ENCODE measurements at places on chromosomes 1 and 21.

- DNase-seq = no peak
Observed at GRCh38 chr1:51535006-51535592, 16.0 kb upstream of the EPS15 start.

DNA sequence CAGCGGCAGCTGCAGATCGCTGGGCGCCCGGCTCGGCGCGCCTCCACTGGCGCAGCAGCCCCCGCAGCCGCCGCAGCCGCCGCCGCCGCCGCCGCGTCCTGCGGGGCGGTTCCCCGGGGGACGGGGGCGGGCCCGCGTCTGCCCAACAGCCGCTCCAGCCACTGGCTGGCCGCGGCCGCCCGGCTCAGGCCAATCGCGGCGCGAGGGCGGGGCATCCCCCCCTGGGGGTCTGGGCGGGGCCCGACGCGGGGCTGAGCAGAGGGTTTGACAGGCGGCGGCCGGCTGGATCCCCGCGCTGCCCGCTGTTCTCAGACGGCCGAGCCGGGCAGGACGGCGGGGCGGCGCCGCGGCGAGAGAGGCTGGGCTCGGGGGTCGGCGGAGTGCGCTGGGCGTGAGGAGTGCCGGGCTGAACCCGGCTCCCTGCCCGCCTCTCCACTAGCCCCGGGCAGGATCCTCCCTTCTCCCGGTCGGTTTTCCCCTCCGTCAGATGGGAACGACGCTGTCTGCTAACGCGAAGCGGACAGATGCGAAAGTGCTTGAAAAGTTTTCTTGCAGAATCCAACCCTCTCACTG lies at the start of gene GLIS1:
Gene GLIS1, minus strand, starts transcription at position 56 of the 573 bp plus-strand sequence. CDS start 1,100 bp downstream, outside the sequence.
- DNase-seq = peak; percentile 88

DNA sequence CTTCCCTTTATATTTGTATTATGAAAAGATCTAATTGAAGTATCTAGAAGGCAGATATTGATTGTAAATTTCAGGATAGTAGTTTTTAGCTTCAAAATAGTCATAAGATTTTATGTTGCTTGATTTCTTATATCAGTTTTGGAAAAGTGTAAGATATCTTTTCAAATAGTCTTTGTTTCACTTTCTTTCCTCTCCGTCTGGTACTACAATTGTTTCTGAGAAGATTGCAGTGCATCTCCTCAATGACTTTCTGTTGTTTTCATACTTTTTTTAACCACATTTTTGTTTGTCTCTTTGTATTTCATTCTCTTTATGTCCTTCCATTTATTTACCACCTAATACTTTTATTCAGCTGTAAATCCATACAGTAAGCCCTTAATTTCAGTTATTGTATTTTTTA lies 964.6 kb upstream of the B3GALT2 start:
- no peak for DNase-seq

DNA sequence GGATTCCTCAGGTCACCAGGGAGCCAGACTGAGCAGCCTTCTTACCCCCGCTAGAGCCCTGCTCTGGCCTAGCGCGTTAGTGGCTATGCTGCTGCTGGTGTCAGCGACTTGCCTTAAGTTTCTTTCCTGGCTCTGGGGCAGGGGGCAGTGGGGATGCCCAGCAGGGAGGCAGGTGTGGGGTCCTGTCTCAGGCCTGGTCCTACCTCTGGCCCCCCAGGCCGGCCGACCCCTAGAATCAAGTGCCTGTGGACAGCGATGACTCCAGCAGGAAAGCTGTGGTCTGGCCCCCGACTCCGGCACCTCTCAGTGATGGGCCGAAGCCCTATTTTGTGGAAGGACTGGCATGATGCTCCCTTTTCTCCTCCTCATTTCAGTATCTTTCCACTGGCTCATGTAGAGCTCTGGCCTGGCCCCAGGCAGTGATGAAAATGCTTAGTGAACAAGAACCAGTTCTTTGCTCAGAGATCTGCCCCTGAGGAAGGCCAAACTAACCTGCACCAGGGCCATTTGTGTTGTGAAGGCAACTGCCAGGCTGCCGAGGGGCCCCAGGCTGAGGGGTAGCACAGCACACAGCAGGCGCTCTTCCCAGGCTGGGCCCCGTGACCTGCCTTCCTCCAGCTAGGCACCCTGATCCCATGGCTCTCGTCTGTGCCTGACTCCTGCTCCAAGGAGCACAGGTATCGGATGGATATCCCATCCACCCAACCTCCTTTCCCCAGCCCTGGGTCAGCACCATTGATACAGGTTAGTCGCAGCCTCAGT lies 23.7 kb downstream of the MRPL37 start:
- no peak for DNase-seq

DNA sequence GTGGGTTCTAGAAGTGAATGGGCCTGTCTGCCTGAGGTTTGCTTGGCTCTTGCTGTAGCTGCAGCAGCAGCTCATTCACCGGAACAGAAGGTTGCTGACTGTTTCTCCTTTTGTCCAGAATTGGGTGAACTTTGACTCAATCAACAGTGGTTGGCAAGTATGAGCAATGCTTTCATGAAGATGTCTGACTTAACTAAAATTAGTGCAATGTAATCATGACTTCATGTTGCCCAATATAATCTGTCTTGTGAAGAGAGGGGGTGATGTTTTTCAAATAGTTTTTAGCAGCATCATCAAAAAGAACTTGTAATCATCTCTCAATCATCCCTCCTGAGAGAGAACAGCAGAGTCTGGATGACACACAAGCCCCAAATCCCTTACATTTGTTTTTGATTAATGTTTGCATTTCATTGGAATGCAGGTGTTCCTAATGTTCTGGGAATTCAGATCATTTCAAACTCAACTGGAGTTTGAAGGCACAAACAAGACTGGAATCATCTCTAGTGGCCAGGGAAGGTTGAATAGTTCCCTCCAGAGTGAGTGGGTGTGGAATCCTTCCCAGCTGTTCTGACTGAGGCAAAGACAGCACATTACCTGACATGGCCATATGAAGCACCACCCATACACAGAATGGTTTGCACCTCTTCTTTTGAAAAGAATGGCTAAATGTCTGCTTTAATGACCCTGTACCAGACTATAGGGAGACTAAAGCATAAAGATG lies 82.9 kb downstream of the HLX start:
- DNase-seq = no peak

DNA sequence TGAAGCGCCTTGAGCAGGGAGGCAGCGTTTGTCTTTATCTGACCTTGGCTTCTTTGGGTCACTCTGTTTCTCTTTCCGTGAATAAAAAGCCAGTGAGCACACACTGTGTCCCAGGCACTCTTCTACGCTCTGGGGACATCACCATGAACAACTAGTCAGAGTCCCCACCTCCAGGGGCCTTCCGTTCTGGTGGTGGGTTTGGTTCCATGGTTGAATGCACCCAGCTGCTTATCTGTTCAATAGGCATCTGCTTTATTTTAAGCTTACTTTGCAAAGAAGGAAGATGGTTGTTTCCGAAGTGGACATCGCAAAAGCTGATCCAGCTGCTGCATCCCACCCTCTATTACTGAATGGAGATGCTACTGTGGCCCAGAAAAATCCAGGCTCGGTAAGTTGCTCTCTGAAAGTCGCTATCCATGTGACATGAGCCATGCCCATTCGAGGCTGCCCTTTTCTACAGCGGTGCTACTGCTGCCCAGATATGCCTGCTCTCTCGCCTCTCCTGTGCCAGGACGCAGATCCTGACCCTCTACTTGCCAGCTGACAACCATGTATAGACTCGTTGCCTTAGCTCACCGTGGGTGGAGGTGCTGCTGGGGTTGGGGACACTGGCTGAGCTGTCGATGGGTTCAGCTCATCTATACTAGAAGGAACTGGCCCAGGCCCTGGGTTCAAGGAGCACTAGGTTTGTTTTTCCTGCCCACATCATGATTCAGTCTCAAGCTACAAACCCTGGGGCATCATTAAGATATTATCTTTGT lies 5.9 kb downstream of the MX1 start:
- no peak for DNase-seq

DNA sequence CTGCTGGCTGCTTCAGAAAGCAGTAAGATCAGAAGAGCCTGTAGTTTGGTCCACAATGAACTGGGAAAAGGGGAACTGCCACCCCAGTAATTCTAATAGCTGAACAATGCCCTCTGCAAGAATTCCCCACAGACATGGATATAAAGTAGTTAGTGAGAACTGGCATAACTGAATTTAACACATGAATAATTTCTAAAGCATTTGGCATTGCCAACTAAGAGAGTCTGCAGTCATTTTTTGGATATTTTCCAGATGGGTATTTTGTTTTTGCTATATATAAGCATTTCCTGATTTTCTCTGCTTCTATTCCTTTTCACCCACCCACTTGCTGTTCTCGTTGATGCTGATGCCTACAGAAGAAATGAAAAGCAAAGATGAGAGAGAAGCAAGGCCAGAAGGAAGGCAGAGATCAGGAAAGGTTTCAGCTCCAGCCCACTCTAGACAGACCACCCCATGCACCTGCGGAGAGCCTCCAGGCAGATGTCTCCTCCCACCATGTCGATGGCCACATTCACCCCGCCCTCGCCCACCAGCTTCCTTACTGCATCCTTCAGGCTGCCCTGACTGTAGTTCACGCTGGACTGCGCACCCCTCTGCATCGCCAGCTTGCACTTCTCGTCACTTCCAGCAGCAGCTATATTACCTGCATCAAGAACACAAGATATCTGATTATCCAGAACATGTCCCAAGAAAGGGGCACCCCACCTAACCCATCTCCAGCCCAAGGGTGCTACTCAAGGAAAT lies 55.9 kb upstream of the SEC16B start:
- DNase-seq = no peak

DNA sequence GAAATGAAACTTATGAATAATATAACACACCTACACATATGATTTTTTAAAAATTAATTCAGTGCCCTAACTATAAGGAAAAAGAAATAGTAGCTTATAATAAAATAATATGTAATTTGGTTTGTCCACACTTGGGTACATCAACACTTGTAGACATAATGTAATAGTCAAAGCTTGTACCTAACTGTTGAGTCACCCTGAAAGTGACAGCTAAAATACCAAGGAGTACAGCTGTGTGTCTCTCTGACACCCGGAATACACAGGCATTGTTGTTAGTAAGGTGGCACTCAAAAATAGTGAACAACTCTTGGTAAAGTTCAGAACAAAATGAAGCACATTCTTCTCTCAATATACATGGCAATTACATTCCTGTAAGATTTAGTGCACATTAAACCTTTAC lies 243.4 kb downstream of the TRABD2B start:
- no peak for DNase-seq

DNA sequence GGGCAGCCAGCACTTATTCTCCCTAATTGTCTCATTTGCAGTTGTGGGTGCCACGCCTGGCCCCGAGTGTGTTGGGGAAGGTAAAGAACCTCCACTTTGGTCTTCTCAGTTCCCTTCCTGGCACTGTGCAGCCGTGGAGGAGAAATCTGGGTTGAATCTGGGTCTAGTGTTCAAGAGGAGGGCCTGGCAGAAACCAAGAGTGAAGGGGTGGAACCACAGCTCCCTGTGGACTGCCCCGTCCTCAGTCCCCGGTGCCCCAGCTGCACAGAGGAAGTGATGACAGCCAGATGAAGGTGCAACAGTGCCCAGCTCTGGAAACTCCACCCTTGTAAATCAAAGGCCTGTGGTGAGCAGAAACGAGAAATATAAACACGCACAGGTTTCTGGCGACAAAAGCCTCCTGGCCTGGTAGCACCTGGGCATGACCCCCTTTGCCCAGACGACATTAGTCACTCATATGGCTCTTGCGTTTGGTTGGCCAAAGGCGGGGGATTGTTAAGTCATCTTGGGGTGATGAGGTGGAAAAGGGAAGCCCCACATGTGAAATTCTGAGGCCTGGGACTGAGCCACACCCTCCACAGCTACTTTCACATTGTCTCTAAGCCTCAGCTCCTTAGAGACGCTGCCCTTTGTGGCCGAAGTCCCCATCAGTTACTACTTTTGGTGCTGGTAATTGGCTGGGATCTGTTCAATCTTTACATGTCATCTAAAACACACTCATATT lies 4.2 kb upstream of the ECE1 start:
- DNase-seq = no peak

DNA sequence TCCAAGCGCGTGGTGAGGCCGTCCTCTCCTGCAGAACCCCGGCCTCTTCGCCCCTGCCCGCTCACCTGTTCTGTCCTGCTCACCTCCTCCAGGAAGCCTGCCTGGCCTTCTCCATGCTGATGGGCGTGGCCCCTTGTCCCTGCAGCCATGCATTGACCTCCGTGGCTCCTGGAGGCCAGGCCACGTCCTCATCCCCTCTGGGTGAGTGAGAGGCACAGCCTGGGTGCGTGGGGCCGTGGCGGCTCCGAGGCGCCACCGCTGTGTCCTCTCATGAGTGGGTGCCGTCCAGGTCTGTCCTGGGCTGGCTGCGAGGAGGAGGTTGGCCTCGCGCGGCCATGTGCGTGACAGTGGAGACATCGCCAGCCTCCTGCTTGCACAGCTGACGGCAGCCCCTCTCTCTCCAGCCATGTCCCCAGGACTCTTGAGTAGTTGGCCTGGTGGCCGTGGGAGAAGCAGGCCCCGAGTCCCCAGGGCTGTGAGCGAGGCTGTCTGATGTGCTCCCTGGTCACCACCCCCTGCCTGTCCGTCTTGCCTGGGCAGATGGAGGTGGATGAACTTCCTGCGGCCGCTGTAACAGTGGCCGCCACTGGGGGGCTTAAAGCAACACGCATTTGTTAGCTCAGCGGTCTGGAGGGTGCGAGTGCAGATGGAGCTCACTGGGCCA lies 58.1 kb downstream of the PRKCZ start:
- peak; percentile 68 for DNase-seq

GRCh38 chr1:37186246-37186756 lies 152.0 kb upstream of the GRIK3 start:
- no peak for DNase-seq

GRCh38 chr1:8858888-8859706 lies 19.4 kb downstream of the ENO1 start:
- DNase-seq = no peak

- no peak for DNase-seq
Observed at GRCh38 chr1:75992312-75992711, 60.1 kb upstream of the ASB17 start.

DNA sequence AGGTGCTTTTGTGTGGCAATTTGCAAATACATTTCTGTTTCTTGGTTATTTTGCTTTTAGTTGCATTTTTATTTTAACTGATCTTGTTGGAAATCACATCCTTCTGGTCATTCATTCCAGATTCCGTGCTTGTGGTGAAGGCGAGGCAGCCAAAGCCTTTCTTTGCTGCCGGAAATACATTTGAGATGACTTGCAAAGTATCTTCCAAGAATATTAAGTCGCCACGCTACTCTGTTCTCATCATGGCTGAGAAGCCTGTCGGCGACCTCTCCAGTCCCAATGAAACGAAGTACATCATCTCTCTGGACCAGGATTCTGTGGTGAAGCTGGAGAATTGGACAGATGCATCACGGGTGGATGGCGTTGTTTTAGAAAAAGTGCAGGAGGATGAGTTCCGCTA lies 34.8 kb upstream of the CD101 start:
- DNase-seq = no peak

GRCh38 chr1:197224160-197224559 lies 43.9 kb upstream of the CRB1 start:
- DNase-seq = no peak

DNA sequence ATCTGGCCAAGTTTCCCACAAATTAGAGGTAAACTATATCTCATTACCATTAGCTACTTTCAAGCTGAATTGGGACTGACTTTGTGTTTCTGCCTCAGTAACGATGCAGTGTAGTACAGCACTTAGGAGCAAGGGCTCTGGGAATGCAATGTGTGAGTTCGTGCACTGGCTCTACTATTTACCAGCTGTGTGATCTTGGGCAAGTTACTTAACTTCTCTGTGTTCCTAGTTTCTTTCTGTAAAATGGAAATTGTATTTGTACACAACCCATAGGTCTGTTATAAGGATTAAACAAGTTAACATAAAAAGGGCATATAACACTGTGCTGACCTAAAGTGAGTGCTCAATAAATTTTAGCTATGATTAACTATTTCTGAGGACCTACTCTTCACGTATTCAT lies 65.0 kb upstream of the CSF1 start:
- no peak for DNase-seq
